SJCRH30 (cell line): ENCODE measurements at places on chromosomes 12 and 14.

DNA sequence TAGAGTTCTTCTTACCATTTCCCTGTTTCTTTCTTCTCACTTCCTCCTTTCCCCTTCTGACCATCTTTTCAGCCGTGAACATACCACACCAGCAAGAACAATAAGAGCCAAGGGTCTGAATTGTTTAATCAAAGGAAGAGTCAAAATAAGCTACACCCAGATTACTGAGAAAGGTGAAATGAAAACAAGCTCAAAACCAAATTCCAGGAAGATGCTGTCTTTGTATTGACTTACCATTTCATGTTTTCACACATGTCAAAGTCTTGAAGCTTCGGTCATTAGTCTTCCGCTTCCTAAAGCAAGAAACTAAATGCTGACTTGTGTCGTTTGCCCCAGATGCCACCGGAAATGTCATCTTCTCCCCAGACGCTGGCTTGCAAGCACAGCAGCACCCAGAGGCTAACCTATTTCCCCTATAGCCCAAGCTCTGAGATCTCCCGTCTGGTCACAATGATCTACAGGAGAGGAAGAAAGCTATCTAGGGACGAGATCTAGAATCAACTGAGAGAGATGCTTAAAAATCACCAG, 136.5 kb upstream of the AMIGO2 start:
- DNase-seq = no peak

GRCh38 chr12:119288576-119288975, 46.0 kb upstream of the CCDC60 start:
- DNase-seq = no peak

DNA sequence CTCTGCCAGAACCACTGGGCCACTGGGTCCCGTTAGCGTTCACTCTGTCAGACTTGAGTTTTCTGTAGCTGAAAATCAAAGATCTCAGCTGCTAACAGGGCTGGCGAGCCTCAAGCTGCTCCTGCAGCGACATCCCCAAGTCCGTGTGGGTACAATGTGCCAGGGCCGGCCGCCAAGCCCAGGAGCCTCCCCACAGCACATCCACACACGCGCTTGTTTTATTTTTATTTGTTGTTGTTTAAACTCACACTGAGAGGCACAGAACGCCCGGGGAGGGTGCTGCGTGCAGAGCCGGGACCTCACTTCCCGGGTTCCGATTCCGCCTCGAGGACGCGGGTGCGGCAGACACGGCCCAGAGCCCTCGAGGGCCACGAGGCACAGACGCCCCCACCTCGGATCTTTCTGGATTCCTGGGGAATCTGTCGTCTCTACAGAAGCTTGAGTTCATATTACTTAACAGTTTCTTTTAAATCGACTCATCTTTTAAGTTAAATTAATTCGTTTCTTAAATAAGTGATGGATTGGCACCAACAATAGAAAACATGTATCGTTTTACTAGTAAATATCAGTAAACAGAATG, 9.3 kb downstream of the GALNT9 start:
- DNase-seq = no peak

DNA sequence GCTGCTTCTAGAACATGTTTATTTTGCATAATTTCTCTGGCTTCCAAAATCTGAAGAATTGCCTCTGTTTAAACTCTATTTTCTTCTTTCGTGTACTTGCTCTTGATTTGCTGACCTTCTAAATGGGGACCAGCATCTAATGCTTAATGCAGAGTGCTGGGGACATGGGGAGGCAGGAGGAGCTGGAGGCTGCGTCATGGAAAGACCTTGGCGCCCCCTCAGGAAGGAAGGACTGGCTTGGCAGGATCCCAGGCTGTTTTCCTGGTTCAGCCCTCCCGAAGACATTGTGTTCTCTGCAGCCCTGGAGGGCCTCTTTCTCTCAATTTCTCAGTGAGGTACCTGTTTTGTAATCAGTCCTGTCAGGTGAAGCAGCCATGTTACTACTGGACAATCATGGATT, 5.5 kb downstream of the PRKCH start:
- DNase-seq = no peak

DNA sequence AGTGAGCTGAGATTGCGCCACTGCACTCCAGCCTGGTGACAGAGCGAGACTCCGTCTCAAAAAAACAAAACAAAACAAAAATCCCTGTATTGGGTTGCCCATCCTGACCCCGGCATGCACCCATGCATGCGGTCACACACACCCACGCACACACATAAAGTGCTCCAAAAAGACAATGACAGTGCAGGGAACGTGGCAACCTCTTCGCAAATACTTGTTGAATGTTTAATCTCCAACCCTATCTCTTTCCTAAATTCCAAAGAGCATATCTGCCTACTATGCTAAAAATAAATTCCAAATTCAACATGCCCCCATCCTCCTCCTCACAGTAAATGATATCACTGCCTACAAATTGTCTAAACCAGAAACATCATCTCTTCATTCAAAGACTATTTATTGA, 13.5 kb downstream of the SLC7A7 start:
- DNase-seq = no peak

GRCh38 chr12:2687058-2687457, 107.7 kb upstream of the FKBP4 start:
- no peak for DNase-seq

DNA sequence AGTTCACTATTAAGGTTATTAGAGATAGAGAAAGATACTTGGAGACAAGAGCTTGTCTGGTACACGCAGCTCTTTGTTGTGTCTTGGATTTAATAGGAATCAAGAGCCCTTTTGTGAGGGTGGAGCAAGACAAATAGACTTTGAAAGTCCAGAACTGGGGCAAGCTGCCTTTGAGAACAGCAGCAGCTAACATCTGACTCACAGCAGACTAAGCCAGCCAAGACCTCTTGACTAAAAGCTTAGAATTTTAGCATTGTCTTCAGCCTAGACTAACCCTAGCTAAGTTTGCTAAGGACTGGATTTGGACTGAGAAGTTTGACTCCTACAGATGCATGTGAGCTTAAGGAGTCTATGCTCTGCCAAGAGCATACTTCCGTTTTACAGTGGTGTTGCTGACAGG, 201.9 kb upstream of the RBM19 start:
- DNase-seq = no peak

- DNase-seq = no peak
These were observed 271.4 kb downstream of the SSPN start for GRCh38 chr12:26466726-26467125.

- no peak for DNase-seq
These were observed 9.7 kb downstream of the AQP6 start for GRCh38 chr12:49982246-49983087.

DNA sequence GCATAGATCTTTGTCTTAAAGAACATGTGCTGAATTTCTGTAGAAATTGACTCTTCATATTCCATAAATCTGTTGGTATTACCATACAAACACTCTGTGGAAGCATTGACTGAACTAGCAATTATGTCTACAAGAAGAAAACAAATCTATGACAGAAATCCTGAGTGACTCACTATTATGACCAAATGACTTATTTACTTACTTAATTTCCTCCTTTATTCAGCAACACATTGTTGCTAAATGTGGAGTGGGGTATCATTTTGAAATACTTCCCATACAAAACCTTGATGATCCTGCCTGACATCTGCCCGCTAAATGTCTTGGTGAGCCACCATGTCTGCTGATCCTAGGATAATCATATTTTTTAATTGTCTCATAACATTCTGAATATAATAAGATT, 99.1 kb upstream of the SLCO1C1 start:
- DNase-seq = no peak

- no peak for DNase-seq
These were observed 120.0 kb downstream of the KCNA5 start for GRCh38 chr12:5163661-5164060.

GRCh38 chr12:111826992-111827391, 15.0 kb upstream of the MAPKAPK5 start:
- no peak for DNase-seq

GRCh38 chr12:102371165-102371564, 109.2 kb downstream of the IGF1 start:
- DNase-seq = no peak

DNA sequence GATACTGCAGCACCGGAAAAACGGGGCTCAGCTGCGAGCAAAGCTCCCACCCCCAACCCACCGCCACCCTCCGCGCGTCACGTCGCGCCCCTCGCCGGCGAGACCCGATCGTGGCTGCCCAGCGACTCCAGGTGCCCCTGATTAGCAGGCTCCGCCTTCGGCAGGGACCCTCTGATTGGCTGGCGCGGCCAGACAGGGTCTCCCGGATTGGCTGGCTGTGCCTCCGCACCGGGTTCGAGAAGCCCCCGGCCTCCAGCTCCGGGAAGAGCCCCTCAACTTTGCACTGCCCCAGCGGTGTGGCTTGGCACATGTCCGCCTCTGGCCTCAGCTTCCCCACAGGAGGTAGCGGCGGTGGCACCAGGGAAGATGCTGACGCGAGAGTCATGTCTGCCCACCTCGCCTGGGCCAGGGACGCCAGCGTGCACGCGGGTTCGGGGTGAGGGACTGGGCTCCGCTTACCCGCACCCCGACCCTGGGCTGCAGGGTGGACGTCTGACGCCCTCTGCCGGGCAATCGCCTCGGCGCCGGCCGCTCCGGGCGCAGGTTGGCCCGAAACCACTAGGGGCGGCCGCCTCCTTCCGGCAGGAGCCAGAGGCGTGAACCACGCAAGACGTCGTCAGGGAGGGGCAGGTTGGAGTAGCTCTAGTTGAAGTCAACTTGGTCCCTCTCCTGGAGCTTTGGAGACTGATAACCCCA, 498 bp upstream of the RHOF start:
- no peak for DNase-seq

GRCh38 chr12:106066726-106067325, 71.9 kb downstream of the NUAK1 start:
- DNase-seq = no peak

DNA sequence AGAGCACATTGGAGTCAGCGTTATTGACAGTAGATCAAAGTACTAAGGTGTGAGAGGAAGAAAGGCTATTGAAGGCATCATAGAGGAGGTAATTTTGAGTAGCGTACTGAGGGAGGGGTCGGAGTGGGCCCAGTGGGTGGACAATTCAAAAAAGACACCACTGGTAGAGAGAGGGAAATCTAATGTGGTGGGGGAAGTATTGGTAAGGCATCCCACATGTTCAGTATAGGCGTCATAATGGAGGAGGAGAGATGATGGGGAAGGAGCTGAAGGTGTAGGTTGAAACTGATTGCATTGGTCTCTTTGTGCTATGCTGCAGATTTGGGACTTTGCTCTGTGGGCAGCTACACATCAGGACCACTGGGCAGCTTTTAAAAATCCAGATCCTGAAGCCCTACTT, 23.7 kb upstream of the KRT77 start:
- DNase-seq = no peak
